Endothelial cell (in vitro differentiated cells): ENCODE measurements at places on chromosomes 4 and X.

DNA sequence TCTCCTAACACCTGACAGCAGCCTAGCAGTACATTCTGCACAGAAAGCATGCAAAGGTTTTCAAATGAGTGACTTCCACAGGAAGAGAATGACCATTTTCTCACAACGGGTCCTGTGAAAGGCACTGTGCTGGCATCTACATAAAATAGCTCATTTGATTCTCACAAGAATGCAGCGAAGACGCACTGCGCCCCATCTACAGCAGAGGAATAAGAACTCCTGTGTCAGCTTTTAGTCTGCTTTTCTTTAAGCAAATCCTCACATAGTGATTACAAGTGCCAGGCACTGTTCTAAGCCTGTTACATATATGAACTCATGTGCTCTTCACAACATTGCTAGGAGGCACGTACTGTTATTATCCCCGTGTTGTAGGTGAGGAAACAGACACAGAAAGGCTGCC lies 62.5 kb downstream of the AFAP1 start:
- no peak overlapping the region for H3K27ac ChIP-seq
- H3K4me1 ChIP-seq = peaks cover 41% of the 10 kb centered on the region
- DNase-seq = no peak
- no peak overlapping the region for H3K4me3 ChIP-seq

DNA sequence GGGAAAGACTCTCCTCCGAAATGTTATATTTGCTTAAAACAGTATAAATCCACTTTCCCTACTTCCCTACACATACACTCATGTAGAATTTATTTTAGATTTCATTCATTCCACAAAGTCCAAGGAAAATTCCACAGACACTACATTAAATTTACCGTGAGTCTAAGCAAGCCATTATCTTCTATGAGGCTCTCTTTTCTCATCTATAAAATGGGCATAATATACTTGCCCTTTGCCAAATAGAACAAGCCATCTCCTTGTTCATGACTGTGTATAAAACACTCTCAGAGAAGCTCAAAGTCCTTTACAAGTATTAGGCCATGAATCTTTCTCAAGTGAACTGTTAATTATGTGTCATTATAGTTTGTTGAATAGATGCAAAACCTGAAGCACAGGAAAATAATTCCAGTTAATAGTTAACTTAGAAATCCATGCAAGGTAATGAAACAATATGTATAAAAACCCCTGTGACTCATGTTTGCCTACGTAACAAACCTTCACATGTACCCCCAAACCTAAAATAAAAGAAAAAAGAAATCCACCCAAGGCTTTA lies 10.7 kb downstream of the TEC start:
- DNase-seq = no peak
- H3K27me3 ChIP-seq = no peaks in the 10 kb centered on the region
- no peak overlapping the region for H3K4me3 ChIP-seq
- H3K36me3 ChIP-seq = no peaks in the 10 kb centered on the region

DNA sequence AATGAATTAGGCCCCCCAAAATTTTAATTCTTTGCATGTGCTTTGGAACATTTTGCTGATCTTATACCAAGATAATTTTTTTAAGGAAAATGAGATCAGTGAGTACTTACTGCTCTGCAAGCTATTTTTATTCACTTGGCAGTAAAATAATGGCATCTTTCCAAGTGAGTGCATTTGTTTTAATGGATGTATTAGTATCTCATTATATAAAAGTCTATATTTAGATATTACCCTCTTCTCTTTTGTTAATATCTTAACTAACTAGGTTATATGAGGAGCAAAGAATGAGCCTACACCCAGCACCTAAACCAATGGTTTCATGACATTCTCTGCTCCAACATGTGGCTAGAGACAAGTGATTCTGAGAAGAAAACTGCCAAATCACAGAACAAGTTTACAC lies 21.1 kb upstream of the ARAF start:
- no peaks in the 10 kb centered on the region for H3K27me3 ChIP-seq
- H3K4me1 ChIP-seq = no peaks in the 10 kb centered on the region
- no peaks in the 10 kb centered on the region for H3K36me3 ChIP-seq

DNA sequence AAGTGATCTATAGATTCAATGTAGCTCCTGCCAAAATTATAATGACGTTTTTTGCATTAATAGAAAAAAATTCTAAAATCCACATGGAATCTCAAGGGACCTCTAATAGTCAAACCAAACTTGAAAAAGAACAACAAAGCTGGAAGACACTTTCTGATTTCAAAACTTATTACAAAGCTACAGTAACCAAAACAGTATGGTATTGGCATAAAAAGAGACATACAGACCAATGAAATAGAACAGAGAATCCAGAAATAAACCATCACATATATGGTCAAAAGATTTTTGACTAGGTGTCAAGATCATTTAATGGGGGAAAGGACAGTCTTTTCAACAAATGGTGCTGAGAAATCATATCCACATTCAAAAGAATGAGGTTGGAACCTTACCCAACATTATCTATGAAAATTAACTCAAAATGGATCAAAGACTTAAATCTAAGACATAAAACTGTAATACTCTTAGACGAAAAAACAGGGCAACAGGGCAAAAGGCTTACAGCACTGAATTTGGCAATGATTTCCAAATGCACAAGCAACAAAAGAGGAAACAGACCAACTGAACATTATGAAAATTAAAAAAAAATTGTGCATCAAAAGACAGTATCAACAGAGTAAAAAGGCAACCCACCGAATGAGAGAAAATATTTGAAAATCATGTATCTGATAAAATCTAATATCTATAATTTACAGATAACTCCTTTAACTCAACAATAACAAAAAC lies 3.9 kb downstream of the FBXO8 start:
- no peak for DNase-seq
- peaks cover 16% of the 10 kb centered on the region for H3K4me1 ChIP-seq
- peaks cover 10% of the 10 kb centered on the region for H3K27me3 ChIP-seq
- no peaks in the 10 kb centered on the region for H3K36me3 ChIP-seq

DNA sequence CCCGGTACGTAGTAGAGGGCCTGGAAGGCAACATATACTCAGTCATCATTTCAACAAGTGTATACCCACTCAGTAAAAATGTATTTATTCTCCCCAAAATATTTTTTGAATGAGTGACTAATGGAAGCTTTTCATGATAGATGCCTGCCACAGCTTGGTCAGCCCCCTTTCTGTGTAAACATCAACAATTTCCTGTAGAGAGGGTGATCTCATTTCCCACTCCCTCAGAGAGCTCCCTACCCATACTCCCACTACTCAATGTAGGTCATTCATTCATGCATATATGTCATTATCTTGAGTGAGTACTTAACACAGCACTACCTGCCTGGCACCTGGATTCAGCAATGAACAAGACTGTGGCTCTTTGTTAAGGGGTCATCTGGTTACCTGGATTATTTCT lies 81.9 kb downstream of the STK32B start:
- no peaks in the 10 kb centered on the region for H3K27me3 ChIP-seq
- H3K4me1 ChIP-seq = peaks cover 3% of the 10 kb centered on the region
- DNase-seq = no peak
- H3K27ac ChIP-seq = no peak overlapping the region
- H3K36me3 ChIP-seq = no peaks in the 10 kb centered on the region
